ENCODE measurements at places on chromosomes 4 and X.

- no peak for DNase-seq
Measured at GRCh38 chrX:151780621-151781020, 46.1 kb downstream of the CNGA2 start.

- DNase-seq, result no peak
Measured at GRCh38 chr4:54626113-54626512, 31.6 kb upstream of the KIT start.

GRCh38 chr4:70182517-70183167, 12.9 kb upstream of the ODAM start:
- DNase-seq, result no peak

DNA sequence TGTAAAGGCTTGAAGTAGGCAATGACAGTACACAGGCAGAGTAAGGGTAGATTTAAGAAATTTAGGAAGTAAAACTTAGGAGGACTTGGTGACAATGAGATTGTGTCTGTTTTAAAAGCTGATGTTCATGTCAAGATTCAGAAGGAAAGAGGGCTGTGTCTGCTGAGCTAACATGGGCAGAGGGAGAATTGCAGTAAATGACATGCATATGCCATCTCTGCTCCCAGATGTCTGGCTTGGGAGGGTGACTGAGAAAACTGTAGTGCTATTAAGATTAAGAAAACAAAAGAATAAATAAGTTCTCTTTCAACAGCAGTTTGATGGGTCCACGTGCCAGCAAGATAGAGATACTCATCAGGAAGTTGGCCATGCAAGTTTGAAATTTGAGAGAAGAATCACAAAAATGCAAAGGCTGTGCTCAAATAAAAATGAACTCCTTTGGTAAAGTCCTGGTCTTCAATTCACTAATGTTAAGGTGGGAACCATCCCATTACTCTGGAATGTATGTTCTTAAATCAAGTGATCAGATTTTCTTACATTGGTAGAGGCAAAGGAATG, 7.2 kb downstream of the NFXL1 start:
- no peak for DNase-seq

GRCh38 chr4:176675810-176676209, 116.9 kb downstream of the VEGFC start:
- DNase-seq, result no peak

DNA sequence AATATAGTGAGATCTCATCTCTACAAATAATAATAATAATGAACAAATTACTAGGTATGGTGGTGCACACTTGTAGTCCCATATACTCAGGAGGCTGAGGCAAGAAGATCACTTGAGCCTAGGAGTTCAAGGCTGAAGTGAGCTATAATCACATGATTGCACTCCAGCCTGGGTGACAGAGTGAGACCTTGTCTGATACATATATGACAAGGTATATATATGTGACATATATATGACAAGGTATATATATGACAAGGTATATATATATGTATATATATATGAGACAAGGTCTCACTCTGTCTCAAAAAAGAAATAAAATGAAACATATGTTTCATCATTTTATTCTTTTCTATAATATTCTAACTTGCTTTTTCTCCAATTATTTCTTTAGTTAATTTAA, 278.1 kb upstream of the TET2 start:
- no peak for DNase-seq

- no peak for DNase-seq
Measured at GRCh38 chr4:18389115-18389514, 367.6 kb upstream of the LCORL start.

Data from stimulated activated CD8-positive, alpha-beta memory T cell treated with anti-CD3 and anti-CD28 coated beads, Interleukin-7, amount 100 ng/mL, for 24 hours (primary cell).